Liver (tissue), 10 donors: ENCODE measurements at places on chromosomes 3 and 15. TPM values are rescaled to one million over a fixed set of nuclear protein-coding genes. Genes with fewer than 3 reads are reported as not detected.

ARPP21 gene
- not detected for polyA plus RNA-seq

PLA2G4E gene
- polyA plus RNA-seq: not detected

RYR3 gene
- 0.35 TPM for polyA plus RNA-seq

DNA sequence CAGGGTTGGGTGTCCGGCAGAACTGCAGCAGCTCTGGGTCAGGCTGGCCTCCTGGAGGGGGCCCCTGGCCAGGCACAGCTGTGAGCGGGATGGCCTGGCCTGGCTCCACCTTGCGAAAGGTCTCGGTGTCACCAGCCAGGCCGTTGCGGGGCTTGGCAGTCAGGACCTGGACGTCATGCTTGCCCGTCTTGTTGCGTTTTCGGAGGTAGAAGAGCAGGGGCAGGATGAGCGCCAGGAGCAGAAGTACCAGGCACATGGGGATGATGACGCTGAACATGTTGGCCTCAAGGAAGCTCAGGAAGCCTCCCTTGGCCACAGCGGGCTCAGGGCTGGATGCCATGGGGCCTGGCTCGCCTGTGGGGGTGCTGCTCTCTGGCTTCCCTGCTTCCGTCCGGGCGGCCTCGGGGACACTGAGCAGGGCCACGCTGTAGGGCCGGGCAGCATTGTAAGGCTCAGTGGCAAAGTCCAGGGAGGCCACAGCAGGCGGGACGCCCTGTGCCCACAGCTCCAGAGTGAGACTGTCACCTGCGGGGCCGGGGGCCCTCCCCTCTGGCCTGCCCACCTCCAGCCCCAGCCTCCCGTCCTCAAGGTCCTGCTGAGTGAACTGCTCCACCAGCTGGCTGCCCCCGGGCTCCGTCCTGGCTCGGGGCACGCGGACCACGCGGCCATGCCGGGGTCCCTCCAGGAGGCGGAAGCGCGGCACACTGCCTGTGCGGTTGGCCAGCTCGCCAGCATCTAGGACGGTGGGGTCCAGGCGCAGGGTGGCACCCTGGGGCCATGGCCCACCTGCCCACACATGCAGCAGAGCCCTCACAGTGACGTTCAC, 28.1 kb downstream of the SNX33 start:
- no peak for DNase-seq

DNA sequence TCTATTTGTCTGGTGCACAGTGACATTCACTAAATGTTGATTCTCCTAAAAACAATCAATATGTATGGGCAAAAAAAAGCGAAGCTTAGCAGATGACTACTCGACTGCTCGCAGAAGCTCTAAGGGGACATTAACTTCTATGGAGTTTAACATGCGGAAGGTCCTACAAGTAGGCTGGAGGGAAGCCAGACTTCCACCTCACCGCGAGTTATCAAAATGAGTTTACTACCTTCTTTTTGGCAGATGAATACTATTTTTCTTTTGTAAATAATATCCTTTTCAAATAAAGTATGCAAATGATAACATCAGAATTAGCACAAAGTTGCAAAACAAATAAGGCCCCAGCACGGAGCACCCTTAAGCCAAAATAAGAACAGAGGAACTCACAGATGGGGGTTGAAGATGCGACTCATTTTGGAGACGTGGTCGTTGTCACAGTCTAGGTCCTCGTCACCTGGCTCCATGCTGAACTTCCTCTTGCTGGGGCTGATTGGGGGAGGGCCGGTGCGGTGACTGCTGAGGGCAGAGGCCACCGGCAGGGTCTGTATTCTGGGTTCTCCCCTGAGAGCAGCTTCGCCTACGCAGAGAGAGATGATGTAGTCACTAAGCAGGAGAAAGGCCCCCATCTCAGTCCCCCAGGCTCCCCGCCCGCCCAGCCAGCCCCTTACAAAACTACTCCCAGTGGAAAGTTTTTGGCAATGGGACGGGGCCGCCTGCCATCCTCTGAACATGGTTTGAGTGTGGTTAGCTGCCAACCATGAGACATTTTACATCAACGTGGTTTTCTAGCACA, 42.1 kb downstream of the VGLL4 start:
- no peak for DNase-seq

GRCh38 chr15:100461049-100461448, 67.7 kb downstream of the CERS3 start:
- DNase-seq: no peak

DNA sequence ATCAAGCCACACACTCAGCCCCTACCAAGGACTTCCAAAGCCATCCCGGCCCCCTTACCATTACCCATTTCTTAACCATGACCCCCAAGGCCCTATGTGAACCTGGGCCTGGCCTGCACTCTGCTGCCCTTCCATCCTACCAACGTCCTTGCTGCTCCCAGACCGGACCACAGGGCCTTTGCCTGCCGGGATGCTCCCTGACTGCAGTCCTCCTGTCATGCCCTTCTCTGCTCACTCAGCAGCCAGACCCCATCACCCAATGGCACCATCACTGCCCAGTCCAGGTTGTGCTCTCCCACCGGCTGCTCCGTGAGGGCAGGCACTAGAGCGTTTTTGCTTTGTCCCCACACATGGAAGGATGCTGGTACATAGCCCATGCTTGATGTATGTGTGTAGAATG, 73.7 kb downstream of the OCA2 start:
- DNase-seq: peak; percentile 19

DNA sequence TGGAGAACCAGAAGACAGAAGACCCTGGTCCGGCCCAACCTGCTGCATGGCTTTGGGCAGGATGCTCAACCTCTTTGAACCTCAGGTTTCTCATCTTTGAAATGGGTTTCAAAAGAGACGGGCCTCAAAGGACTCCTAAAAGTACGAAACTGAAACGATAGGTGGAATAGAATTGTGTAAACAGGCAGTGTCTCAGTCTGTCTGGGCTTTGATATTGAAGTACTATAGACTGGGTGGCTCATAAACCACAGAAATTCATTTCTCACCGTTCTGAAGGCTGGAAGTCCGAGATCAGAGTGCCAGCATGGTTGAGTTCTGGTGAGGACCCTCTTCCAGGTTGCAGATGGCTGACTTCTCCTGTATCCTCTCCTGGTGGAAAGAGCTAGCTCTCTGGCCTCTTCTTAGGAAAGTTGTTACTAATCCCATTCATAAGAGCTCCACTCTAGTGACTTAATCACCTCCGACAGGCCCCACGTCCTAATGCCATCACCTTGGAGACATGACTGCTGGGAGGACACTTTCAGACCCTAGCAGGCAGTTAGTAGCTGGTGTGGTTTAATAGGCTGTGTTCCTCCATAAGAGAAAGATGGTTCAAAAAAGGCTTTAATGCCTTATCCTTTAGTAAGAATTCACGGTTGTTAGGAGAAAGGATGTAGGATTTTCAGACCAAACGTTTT, 35.7 kb downstream of the SSUH2 start:
- no peak for DNase-seq

DNA sequence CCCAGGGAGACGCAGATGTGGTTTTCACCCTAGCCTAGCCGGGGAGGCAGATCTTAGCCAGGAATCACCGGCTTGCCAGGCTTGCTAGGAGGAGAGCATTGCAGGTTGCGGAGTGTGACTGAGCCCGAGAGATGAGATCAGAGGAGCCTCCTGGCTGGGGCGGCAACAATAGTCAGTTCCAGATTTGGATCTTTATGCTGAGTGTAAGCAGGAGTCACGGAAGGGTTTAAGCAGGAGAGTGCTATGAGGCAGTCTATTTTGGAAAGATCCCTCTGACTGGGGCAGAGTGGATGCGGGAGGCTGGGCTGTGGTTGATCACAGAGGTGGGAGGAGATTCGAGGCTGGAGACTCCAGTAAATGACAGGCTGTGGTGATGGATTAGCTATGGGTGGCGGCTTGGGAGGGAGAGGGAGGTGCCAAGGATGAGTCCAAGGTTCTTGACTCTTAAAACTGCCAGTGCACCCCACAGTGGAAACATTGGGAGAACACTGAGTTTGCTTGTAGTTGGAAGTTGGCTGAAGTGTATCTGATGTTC, 10.4 kb upstream of the BAHD1 start:
- no peak for DNase-seq

DNA sequence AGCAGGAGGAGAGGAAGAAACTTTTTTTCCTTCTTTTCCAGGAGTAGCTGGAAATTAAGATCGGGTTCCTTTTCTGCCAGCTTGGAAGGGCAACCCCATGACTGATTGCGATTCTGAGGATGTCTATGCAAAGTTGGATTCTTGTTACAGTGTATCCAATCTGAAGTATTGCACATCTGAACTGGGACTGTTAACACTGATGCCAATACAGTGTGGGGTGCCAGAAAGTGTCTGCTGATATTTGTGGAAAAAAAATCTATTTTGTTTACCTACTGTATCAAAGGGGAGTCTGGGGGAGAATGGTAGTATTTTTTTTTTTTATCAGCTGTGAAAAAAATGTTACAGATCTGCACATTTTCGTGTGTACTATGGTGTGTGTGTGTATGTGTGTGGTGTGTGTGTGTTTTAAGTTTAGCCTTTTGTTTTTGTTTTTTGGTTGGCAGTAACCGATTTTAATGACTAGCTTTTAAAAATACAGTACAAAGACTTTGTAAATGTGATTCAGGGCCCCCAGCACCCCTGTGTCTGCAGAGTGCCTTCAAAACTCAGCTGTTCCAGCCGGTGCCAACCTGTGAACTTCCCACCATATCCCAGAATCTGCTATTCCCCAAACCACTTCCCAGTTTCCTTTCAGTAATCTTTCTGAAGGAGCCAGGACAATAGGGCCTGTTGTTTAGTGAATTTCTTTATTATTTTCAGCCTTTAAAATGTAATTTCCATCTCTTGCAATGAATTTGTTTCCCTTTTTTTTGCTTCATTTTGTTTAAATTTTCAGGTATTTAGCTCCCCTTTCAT, 1.9 kb downstream of the RAP2B start:
- DNase-seq: no peak

GRCh38 chr3:146581951-146582467, 23.1 kb downstream of the PLSCR5 start:
- DNase-seq: no peak

DNA sequence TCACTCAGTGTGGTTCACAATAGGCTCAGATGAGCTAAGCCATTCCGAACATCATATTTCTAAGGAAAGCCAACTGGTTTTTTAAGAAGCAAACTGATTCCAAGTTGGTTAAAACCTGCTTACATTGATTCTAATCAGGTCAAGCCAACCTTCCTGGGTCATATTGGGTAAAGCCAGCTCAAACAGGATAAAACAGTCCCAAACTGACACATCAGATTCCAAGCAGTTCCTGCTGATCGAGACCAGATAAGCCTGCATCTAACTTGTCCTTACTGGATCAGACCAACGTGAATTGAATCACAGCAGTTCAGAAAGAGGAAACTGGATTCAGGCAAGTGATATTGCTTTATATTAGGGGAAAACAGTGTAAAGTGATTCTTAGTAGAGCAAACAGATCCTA, 18.6 kb upstream of the THSD4 start:
- no peak for DNase-seq

- no peak for DNase-seq
Observed at GRCh38 chr15:71276336-71276665, 161.0 kb downstream of the THSD4 start.

DNA sequence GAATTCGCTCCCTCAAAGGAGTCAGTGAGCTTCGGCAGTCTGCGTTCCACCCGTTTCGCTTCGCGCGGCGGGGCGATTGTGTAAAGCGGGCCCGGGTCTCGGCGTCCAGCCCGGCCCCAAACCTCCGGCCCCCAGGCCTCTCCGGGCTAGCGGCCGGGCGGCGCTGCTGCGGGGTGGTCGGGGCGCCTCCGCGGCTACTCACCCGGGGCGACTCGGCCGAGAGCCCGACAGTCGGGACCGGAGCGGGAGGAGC, 412 bp downstream of the CHDH start:
- DNase-seq: no peak

DNA sequence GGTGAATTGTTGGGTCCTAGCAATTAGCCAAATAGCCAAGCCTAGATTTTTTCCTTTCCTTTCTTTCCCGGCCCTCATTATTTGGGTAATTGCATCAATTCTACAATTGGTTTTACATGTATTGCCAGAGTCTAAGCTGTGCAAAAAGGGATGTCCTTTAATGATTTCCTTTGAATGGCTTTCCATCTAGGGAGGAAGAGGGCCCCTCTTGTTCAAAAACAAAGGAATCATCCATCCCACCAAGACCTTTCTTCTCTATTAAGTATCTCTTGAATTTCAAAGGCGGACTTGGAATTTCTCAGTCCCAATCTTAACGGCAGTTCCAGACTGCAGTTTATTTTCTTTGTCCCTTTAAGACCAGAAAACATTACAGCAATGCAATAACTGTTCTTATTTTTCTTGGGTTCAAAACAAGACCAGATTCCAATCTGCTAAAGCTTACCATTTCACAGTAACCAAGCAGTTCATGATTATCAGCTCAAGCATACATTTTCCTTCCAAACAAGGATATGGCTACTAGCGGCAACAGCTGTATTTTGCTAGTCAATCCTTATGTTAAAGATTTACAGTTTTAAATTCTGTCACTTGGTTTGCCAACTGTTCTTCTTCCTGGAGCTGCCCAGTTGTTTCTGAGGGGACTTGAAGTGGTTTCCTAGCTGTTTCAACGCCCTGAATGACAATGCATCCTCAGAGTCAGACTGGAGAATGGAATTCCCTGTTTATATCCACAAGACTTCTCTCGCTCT, 91.4 kb upstream of the LRIG1 start:
- DNase-seq: no peak

- DNase-seq: peak; percentile 5
Observed at GRCh38 chr15:67188551-67189218, 65.8 kb downstream of the AAGAB start.

DNA sequence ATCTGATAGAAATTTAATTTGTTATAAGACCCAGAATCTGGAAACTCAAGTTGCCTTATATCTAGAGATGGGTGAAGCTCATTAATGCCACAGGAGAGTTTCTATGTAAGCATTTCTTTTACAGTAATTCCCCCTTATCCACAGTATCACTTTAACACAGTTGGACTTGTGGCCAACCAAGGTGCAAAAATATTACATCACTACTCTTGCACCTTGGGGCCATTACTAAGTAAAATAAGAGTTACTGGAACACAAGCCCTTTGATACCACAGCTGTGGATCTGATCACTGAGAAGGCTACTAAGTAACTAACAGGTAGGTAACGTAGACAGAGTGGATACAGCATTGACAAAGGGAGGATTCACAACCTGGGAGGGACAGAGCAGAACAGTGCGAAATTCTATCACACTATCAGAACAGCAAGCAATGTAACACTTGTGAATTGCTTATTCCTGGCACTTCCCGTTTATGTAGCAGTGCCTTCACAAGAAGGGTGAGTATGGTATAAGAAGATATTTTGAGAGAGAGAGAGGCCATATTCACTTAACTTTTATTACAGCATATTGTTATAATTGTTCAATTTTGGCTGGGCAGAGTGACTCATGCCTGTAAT, 33.9 kb upstream of the TOPBP1 start:
- DNase-seq: no peak

DNA sequence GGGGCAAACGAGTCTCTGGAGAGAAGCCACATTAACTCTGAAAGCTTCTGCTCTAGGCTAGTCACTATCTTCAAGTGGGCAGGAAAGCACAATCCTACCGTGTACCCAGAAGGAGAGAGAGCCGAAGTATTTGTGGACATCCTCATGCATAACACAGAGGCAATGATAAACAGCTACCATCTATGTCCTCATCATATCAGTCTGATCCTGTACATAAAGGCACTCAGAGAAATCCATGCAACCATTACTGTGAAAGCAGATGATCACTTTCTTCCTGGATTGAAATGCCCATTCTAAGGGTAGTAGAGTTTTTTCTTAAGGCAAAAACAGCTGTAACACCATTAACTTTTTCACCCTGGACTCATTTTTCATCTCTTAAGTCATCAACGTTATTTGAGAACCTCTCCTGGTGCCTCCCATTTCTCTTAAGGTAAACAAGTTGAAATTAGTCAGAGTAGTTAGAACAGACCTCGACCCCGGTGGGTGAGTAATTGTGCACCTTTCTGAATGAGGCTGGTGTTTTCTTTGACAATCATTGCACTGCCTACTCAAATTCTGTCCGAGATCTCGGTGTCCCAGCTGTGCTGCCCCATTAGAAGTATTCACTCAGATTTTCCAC, 327.4 kb downstream of the SHQ1 start:
- DNase-seq: no peak
